ENCODE measurements at places on chromosomes 7 and 10.
A peak's percentile ranks its signal among the peaks of the same experiment; 100 is the strongest.

GRCh38 chr7:27176962-27177794 is 3.1 kb upstream of the HOXA10 start:
- DNase-seq = no peak

DNA sequence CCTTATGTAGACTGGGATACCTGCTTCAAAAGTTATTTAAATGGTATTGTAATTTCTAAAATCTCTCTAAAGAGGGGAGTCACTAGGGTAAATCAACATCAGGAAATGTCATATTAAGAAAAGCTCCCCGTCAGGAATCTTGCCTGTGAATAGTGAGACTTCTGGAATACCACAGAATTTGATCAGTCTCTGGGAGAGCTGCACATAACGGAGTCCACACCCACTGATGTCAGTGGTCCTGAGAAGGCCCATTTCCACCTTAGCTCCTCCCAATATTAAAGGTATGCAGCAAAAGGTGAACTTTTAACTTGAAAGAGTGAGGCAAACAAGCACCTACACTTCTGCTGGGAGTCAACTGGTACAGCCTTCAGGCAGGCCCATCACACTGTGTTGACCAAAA is 27.3 kb downstream of the STN1 start:
- DNase-seq = no peak

GRCh38 chr7:117825132-117825531 is 48.1 kb downstream of the CTTNBP2 start:
- DNase-seq = no peak

DNA sequence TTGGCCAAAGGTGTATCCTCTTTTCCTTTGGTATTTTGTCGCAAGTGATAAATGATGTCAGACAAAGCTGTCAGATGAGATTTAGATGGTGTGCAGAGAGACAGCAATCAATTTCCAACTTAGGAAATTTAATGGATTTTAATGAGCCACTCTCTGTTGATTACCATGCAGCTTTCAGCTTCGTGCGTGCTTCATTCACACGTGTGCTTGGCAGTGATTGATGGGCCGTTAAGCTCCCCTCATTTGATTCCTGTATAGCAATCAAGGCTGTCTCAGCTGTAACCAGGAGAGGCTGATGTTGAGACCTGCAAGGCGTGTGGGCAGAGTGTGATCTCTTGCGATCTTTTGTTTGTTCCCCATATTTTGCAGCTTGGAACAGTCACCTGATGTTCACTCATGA is 439.6 kb downstream of the CALN1 start:
- DNase-seq = no peak

GRCh38 chr10:129122846-129123245 is 344.2 kb upstream of the MGMT start:
- no peak for DNase-seq

DNA sequence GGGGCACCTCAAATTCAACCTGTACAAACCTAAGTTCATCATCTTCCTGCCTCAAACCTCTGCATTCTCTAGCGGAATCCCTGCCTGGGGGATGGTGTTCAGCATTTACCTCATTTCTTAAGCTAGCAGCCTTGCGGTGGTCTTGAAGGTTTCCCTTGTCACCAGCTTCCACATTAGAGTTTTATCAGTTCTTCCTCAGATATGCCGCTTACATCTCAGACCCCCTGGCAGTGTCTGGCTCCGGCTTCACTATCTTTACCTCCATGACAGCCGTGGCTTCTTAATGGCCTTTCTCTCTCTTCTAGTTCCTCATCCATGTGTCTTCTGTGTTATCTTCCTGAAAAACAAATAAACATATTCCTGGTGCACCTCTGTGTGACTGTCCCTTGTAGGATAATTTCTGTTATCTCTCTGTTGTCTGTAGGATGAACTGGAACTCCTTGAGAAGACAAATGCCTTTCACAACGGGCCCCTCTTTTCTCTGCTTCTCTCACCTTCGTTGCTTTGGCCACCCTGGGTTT is 101.1 kb upstream of the BMPER start:
- no peak for DNase-seq

- no peak for DNase-seq
Observed at GRCh38 chr10:18345308-18345707, 205.1 kb downstream of the CACNB2 start.

- DNase-seq = no peak
Observed at GRCh38 chr7:128732521-128733277, 6.5 kb upstream of the CALU start.

GRCh38 chr7:155593461-155594162 is 47.3 kb upstream of the CNPY1 start:
- DNase-seq = peak; percentile 68

DNA sequence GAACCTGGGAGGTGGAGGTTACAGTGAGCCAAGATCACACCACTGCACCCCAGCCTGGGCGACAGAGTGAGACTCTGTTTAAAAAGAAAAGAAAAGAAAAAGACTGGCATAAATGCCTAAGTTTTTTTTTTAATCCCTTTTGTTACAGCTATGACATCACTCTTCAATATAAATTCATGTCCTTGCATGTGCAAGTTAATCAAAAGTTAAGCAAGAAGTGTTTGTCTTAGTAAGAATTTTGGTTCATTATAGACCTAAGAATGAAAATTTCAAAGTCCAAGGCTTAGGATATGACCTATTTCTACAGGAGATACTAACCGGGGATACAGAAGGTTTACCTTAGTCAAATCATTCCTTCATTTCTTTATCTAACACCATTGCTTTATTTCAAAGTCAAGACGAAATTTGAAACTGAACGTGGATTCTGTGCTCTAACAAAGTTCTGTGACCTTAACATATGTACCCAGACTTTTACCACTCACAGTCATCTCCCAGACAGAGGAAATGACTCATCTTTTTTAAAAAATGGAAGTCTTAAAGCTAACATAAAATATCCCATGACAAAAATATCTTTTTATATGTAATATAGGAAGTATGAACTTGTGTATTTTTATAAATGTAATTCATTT is 29.3 kb upstream of the ITGB8 start:
- peak; percentile 69 for DNase-seq

GRCh38 chr10:33101392-33101787 is 143.4 kb upstream of the ITGB1 start:
- DNase-seq = no peak

DNA sequence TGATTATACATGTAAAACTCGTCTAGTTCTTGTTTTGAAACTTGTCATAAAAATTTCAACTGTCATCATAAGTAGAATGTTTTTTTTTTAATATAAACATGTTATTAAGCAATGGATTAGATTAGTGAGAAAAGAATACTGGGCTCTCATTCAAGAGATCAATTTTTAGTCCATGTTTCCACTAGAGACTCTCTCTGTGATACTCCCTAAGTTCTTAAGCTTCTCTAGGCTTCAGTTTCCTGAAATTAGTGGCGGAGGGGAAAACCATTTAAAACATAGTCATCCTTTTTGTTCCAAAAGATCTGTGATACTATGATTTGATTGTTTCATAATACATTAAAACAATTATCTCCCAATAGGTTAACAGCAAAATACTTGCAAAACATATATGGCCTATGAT is 142.2 kb downstream of the AGMO start:
- DNase-seq = no peak

DNA sequence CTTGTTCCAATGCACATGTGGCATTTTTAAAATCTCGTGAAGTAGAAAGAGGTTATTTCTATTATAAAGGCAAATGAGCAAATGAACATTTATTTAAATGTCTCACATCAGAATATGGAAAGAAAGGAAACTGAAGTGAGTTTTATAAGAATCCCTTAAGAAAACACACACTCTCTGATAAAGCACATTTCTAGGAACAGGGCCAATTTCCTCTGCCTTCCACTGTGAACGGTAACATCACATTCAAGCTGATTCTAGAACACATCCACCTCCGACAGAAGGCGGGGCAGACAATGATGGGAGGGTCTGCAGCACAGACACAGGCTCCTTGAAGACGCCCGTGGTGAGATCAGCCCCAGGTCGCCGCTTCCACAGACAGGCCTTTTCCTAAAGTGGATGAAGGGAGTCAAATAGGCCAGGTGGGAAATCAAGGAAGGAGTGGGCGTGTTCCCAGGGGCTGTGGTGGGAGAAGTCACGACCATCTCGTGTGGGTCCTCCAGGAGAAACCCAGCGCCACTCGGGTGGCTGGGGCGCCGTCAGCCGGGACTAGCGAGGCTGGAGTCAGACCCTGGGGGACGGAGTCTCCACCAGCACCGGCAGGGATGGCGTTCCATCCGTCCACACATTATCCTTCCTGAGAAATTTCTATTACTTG is 31.1 kb downstream of the PITRM1 start:
- DNase-seq = no peak
